Choroid plexus epithelial cell (primary cell): ENCODE measurements at places on chromosomes 3 and 15.

- no peak for DNase-seq
Observed at GRCh38 chr3:4685673-4686345, 192.7 kb downstream of the ITPR1 start.

DNA sequence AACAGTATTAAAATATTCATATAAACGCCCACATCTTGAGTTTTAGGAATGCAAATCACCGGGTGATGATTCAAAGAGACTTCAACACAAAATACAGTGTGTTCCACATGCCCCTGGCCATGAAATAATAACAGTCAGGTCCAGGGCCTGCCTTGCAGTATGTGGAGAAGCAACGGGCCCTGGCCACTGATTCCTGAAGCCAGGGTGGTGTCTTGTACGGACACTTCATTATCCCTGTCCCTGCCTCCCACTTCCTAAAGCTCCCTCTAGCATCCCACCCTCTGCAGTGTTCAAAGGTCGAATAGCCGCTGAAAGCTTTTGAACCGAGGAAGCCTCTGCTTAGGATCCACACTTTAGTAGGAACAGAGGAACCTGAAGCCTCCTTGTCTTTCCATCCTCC, 50.4 kb upstream of the PCSK6 start:
- no peak for DNase-seq

- DNase-seq, result no peak
Observed at GRCh38 chr3:48372377-48372770, 355 bp downstream of the FBXW12 start.

DNA sequence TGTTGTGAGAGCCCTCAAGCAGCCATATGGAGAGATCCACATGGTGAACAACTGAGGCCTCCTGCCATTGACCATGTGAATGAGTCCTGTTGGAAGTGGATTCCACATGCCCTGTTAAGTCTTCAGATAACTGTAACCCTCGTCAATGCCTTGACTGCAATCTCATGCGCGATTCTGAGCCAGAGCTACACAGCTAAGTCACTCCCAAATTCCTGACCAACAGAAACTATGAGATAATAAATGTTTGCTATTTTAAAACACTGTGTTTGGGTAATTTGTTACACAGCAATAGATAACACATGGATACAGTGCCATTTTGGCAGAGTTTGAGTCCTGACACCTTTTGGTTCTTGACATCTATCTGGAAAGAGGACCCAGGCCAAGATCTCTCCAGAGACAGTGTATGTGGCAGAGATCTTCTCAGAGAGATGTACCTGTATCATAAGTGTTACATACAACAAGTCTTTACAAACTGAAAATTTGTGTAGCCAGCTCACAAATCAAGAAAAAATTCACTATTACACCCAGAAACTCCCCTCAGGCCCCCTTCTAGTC, 34.5 kb upstream of the BNC1 start:
- no peak for DNase-seq

- DNase-seq, result no peak
Observed at GRCh38 chr15:77596821-77597803, 35.6 kb downstream of the LINGO1 start.

- DNase-seq, result no peak
Observed at GRCh38 chr3:127531821-127532220, 58.7 kb downstream of the TPRA1 start.

DNA sequence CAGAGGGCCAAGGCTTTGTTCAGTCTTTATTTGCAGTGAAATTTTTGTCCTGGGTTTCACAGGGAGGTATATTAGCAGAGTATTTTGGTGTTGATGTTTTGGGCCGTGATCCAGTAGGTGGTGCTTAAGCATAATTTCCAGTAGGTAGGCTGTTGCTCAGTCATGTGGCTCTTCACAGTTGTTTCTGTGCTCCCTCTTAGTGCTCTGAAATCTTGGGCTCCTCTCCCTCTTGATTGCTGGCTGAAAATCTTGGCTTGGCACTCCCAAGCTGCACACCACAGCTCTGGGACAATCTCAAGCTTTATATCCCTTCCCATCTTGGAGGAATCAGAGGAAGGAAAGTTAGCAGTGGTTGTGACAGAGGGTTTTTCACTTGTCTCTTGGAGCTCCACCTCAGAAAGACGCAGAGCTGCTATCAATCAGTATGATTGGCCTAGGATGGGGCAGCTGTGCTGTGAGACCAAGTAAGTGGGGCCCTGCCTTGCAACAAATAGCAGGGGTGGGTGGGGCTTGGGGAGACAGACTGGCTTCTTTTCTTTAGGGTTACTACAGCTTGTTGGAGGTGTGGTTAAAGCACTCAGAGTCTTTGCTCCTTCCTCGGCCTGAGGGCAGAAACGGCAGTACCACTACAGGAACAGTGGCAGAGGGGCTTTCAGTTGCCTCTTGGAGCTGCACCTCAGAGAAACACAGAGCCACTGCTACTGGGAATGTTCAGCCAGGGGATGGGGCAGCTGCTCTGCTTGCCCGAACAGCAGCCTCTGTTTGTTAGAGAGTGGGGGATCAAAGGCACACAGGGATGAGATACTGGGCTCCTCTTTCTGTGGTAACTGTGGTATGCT, 627.0 kb downstream of the SI start:
- DNase-seq, result peak; percentile 39

DNA sequence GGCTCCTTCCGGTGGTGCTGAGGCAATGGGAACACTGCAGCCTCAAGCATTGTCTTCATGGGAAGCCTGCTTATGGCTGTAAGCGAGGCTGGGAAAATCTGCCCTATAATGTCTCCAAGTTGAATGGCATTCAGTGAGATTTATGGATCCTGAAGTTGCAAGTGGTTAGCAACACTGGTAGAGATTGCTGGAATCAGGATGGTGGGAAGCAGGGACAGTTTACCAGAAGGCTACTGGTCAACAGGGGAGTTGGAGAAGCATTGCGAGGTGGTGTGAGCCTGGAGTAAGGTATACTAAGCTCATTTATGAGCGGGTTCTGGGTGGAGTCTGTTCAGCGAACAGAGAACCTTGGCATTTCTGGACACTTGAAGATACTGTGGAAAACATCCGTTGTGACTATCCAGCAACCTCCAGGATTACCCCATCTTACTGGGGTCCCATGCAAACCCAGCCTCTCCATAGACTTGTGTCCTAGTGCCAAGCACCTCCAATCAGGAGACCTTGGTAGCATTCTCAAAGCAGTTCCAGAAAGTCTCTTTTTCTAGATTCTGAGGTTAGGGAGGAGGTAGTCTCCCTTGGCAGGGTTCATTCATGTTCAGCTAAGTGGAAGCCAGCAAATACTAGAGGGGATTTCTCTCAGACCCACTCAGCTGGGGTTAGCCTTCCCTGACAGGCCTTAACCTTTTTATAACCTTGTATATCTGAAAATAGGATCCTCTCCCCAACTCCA, 7.3 kb downstream of the RPSA start:
- DNase-seq, result peak; percentile 29

GRCh38 chr15:59364248-59364647, 8.4 kb downstream of the MYO1E start:
- DNase-seq, result peak; percentile 24

- DNase-seq, result no peak
Observed at GRCh38 chr3:169618894-169619792, 44.4 kb downstream of the MECOM start.

DNA sequence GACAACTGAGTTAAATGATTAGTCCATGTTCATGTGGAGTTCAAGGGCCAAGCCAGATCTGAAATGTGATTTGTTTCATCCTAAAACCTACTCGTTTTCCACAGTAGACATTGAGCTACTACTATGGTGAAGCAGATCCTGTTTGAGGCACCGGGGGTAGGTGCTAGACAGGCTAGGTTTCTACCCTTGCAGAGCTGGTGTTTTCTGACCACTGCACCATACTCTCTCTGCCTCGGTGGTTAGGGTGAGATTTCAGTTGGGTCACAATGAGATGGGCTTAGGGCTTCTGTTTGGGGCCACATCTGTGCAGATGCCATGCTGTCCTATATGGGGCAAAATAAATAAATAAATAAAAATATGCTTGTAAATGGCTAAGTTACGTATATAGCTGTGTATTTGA, 99.3 kb downstream of the OXNAD1 start:
- DNase-seq, result no peak
